ENCODE measurements at places on chromosomes 7 and 10.

- peak; percentile 75 for DNase-seq
Observed at GRCh38 chr7:6272481-6273323, at the start of gene CYTH3. CYTH3 (minus strand) TSS chr7:6272624; CDS start chr7:6272507, 117 bp downstream.

- DNase-seq, result no peak
Observed at GRCh38 chr7:7512861-7513597, 22.6 kb downstream of the COL28A1 start.

- DNase-seq, result peak; percentile 67
Observed at GRCh38 chr7:28296571-28297483, 115.5 kb upstream of the CREB5 start.

GRCh38 chr10:29715296-29715695, 80.5 kb upstream of the SVIL start:
- no peak for DNase-seq

- DNase-seq, result peak; percentile 21
Observed at GRCh38 chr7:50921114-50921813, 138.6 kb upstream of the GRB10 start.

- DNase-seq, result no peak
Observed at GRCh38 chr10:49359349-49360270, 36.3 kb downstream of the DRGX start.

Measured in activated naive CD4-positive, alpha-beta T cell treated with anti-CD3 and anti-CD28 coated beads, Interleukin-2, amount 50 U/mL, for 16 hours (primary cell).